ENCODE measurements at places on chromosomes 5 and 9.

DNA sequence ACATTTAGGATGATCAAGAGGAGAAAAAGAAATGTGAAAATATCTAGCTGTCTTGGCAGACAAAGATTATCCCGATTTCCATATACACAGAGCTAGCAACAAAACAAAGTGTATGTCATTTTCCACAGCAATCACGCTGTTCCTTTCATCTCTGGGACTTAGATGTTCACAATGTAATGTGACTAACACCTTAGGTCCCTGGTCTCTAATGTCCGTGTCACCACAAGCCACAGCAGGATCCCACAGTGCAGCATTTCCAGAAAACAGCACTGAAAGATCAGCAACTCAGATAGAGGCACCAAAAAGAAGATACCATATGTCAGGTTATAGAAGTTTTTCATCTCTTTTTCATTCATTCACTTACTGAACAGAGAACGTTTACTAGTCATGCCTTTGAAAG lies 118.0 kb upstream of the TNPO1 start:
- DNase-seq: no peak

DNA sequence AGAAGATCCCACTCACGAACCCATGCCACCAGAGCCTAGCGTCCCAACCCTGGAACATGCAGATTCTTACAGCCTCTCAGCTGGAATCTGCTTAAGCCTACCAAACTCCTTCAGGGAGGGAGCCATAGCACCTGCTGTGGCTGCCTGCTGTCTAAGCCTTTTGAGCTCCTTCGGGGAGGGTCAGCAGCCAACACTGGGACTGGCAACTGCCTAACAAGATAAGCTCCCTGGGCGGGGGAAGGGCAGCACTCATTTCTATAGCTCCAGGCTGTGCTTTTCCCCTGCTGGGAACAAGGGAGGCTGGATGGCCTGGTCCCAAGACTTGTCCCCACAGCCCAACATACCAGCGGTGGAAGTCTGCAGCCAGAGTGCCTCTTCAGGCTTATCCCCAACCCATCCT lies 199.1 kb upstream of the OR13F1 start:
- DNase-seq: no peak

GRCh38 chr5:138338411-138339090 lies 485 bp downstream of the FAM53C start:
- DNase-seq: no peak

GRCh38 chr5:103624035-103624480 lies 61.5 kb upstream of the NUDT12 start:
- DNase-seq: no peak
